ENCODE measurements at places on chromosomes 13 and 19.

- no peak for DNase-seq
Measured at GRCh38 chr19:13070425-13071140, 32.1 kb downstream of the LYL1 start.

DNA sequence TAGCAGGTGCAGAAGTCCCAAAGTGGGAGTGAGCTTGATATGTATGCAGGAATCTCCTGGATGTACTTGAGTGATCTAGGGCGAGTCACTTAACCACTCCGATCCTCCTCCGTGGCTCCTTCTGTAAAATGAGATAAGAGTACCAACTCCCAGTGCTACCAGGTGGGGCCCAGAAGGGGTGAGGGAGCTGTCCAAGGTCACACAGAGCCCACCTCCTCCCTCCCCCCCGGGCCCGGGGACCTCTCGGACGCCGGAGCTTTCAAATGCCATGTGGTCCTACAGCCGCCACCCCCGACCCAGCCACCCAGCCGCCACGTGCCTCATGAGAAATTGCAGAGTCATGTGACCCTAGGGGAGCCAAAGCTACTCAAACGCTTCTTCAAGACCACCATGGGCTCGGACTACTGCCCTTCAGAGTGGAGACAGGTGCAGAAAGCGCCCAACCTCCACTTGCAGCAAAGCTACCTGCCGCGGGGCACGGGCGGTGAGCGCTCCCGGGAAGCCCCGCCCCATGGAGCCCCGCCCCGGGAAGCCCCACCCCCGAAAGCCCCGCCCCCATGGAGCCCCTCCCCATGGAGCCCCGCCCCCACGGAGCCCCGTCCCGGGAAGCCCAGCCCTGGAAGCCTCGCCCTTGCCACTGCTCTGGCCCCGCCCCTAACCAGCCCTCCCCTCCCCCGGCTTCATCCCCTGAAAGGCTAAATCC lies 10.1 kb upstream of the ZNF358 start:
- no peak for DNase-seq

DNA sequence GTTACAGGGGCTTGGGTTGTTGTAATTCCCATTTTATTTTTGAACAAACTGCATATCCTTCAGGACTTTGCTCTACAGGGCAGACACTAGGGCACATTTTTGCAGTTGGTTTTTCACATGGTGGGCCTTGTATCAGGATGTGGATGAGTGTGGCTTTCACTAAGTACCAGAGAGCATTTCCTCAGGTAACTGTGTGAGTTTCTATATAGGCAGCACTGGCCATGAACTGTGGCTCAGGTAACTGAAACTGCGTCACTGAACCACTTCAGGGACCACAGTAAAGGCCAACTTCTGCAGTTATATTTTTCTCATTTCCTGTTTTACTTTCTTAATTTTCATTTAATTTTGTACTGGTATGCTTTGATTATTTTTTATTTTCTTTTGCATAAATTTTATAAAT lies 166.5 kb downstream of the ZNF486 start:
- no peak for DNase-seq

GRCh38 chr13:60431108-60431700 lies 34.2 kb downstream of the TDRD3 start:
- DNase-seq = peak; percentile 12

GRCh38 chr19:6057651-6058517 lies 52.4 kb downstream of the RFX2 start:
- no peak for DNase-seq

- no peak for DNase-seq
Measured at GRCh38 chr19:48852292-48852691, 16.0 kb upstream of the HSD17B14 start.

GRCh38 chr13:42992764-42993122 lies 702 bp upstream of the EPSTI1 start:
- no peak for DNase-seq

GRCh38 chr13:77431449-77431848 lies 104.1 kb upstream of the SCEL start:
- DNase-seq = no peak

DNA sequence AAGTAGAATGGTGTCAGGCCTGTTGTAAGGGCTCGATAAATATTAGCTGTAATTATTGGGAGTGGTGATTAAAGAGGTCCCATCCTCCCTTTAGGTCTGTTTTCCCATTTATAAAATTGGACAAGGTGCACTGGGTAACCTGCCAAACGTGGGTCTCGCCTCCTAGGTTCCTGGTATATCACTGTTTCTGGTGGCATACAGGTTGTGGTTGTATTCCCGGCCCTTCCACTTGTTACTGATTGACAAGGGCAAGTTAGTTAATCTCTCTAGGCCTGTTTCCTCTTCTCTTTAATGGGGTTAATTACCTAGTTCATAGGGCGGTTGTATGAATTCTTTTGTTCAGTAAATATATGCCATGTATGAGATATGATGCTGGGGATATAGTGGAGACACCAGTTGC lies 1.5 kb downstream of the PPP2R1A start:
- no peak for DNase-seq

- DNase-seq = no peak
Measured at GRCh38 chr13:52125547-52125946, 3.3 kb downstream of the NEK5 start.

DNA sequence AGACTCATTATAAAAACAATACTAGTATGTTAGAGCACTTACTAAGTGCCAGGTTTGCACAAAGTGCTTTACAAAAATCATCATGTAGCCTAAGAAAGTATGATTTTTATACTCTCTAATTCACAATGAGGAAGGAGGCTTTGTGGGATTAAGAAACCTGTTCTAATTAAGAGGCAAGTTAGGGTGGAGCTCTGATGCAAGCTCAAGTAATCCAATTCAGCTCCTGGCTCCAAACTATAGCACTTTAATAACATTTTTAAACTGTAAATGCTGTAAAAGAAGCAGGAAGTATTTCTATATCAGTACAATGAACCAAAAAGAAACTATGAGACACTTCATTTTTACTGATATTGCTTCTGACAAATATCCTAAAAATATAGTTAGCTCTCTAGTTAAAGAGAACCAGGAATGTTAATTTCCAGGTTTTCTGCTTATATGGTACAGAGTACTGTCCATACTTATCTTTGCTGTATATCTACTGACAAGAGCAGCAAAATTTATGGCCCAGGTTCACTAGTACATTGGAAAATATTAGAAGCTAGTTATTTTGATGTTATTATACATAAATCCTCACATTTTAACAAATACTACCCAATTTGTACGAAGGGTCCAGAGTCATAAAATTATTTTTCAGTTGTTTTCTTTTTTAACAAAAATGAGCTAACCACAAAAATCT lies 482.0 kb downstream of the DIAPH3 start:
- no peak for DNase-seq

DNA sequence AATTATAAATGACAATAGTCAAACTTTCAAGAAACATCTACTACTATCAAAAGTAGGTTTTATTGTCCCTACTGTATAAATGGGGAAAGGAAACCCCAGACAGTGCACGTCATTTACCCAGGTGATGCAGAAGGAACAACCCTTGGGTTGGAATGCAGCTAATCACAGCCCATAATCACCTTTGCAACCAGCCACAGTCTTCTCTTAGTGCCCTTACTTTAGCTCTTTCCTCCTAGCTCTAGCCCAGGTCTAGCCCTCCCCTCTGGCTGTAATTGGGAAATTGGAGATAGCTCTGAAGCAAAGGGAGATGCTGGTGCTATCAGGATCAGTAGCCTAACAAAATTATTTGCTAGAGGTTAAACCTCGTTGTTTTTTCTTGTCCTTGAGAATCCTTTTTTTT lies 25.5 kb upstream of the TSC22D1 start:
- DNase-seq = no peak

DNA sequence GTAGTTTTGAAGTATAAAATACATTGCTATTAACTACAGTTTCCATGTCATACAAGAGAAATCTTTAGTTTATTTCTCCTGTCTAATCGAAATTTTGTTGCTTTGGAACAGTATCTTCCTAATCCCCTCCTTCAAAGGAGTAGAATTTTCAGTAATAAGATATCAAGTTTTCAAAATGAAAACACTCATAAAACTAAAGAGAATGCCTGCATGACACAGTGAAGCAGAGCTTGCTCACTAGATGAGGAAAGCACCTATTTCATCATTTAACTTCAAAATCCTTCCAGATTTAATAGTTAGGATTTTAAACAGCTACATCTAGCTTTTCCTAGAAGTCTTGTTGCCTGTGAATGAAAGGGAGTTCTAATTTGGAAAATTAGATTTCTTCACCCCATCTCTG lies 80.8 kb downstream of the TNFSF11 start:
- no peak for DNase-seq

DNA sequence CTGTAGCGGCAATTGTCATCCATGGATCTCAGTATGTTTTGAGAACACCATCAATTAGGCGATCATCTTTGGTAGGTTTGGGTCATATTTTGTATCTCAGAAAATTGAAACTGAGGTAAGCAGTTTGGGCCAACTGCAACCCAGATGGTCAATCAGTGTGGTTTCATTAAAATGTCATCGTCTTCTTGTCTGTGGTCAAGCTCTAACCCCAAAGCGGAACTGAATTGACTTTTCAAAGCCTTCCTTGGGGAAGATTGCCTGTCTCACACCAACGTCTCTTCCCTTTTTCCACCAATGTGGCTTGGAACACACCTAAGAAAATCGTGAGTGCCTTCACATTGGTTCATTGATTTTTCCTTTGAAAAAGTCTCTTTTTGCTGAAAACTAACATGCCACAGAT lies 56.3 kb upstream of the UBAC2 start:
- no peak for DNase-seq
